ENCODE measurements at places on chromosomes 1 and 21.

DNA sequence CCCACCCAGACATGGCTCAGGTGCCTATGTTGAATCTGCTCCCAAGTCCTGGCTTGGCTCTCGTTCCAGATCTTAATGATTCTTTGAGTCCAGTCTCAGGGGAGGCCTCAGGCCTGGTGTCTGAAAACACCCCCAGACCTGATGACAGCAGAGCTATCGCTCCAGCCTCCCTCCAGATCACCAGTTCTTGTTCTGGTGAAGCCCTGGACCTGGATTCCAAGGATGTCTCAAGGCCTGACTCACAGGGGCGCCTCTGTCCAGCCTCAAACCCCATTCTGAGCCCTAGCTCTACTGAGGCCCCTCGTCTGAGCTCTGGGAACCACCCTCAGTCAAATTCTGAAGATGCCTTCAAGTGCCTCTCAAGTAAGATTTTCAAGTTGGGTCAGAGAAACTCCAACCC lies 11.4 kb downstream of the MROH7 start:
- no peak for DNase-seq

GRCh38 chr1:193408782-193409293 lies 222.4 kb upstream of the B3GALT2 start:
- peak; percentile 87 for DNase-seq

DNA sequence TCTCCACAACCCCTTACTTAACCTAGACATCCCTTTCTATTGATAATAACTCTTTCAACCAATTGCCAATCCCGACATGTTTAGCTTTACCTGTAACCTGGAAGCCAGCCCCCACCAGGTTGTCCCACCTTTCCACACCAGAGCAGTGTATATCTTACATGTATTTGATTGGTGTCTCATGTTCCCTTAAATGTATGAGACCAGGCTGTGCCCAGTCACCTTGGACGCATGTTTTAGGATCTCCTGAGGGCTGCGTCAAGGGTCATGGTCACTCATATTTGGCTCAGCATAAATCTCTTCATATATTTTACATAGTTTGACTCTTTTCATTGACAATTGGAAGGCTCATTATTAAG lies 5.3 kb upstream of the SLC19A1 start:
- DNase-seq, result no peak

- DNase-seq, result peak; percentile 51
These were observed 25.0 kb upstream of the POU3F1 start for GRCh38 chr1:38071312-38072256.

- no peak for DNase-seq
These were observed 523.6 kb upstream of the DAB1 start for GRCh38 chr1:57947471-57947870.
